ENCODE measurements at places on chromosomes 4 and X.
A peak's percentile ranks its signal among the peaks of the same experiment; 100 is the strongest.

- DNase-seq, result no peak
These were observed 10.1 kb downstream of the GDPD2 start for GRCh38 chrX:70432936-70433847.

DNA sequence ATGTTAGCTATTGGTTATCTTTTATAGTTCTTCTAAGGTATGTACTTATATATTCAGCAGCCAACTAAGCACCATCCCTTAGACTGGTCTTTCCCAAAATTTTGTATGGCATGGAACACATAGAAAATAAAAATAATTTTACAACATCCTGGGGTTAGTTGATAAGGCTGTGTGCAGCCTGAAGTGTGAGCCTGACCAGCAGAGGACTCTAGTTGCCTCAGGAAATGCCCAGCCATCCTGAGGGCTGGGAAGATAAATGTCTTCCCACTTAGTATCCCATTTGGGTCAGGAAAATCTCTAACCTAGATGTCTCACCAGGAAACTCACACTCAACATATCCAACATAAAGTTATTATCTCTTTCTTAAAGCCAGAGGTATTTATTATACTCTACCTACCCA, 251.4 kb upstream of the POF1B start:
- DNase-seq, result no peak

DNA sequence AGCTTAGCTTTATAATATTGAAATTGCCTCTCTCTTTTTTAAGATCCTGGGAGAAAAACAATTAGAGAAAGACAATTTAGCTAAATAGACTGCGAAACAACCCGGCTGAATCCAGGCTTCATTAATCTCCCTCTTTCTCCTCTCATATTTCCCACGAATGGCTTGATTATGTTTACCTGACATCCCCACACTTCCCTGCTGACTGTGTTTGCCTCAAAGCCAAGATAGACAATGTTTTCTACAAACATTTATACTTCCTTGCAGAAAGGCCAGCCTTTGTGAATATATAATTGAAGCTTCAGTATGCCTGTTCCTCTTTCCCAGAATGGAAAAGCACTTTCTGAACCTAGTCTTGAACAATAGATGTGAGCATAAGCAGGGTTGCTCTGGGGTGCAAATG, 566.8 kb downstream of the PDHA2 start:
- no peak for DNase-seq

DNA sequence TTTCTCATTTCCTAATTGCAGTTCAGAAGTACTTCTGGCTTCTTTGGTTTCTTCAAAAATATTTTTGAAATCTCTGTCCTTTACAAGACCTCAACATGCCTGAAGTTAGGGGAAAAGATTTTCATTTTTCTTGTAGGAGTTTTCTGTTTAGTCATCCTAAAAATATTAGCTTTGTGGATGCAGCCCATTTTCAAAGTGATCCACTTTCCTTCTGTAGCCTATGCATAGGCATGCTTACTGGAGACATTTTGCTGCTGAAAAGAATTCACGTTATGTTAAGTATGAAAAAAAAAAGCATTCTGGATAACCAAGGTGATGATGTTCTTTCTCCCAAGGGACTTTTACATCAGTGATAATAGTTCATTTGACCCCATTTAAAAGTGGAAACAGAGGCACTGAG, 245.6 kb downstream of the THOC2 start:
- DNase-seq, result no peak

DNA sequence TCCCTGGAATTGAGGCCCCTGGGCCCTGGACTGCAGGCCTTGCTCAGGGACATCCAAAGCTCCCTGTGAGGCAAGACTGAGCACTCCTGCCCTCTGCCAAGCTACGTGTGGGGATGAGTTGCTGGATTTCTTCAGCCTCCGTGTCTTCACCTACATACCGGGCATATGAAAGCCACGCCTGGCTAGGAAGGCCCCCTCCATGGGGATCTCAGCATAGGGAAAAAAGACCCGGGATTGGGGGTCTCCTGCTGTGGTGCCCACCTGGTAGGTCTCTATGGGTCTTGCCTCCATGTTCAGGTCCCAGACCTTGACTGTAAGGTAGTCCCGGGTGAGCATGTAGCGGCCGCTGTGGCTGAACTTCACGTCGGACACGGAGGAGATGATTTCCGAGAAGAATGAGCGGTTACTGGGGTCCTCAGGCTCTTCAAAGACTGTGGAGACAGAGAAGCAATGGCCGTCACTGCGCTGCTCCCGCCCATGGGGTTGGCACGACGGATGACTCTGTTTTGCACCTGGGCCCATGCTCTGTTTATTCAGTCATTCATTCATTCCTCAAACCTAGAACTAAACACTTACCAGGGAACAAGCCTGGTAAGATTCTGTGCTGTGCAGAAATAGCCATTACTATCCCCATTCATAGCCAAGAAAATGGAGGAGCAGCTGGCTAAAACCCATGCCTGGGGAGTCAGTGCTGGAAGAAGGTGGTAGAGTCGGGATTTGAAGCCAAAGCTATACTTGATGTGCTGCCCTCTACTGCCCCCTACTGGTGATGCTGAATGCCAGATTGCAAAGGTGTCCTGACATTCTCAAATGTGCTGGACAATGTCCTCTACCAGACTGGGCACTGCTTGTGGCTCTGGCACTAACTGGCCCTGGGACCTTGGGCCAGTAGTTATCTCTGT, 63.9 kb downstream of the WFS1 start:
- DNase-seq, result no peak

- no peak for DNase-seq
These were observed 82.4 kb downstream of the MTNR1A start for GRCh38 chr4:186472948-186473347.

DNA sequence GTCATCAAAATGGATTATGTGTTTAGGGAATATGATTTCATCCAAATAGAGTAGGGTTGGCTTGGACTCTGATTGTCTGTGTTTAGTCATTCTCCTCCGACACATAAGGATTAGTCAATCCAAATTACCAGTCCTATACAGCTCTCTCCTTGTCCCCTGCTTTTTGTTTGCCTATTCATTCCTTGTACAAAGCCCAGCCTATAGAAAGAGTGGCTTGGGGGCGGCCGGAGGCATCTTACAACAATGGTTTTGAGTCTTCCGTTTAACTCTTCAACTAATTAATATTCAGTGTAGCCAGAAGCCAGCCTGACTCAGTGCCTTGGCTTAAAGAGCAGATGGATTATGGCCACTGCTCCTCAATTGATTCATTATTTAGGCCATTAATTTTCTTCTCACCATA, 796.6 kb upstream of the POU3F4 start:
- no peak for DNase-seq

DNA sequence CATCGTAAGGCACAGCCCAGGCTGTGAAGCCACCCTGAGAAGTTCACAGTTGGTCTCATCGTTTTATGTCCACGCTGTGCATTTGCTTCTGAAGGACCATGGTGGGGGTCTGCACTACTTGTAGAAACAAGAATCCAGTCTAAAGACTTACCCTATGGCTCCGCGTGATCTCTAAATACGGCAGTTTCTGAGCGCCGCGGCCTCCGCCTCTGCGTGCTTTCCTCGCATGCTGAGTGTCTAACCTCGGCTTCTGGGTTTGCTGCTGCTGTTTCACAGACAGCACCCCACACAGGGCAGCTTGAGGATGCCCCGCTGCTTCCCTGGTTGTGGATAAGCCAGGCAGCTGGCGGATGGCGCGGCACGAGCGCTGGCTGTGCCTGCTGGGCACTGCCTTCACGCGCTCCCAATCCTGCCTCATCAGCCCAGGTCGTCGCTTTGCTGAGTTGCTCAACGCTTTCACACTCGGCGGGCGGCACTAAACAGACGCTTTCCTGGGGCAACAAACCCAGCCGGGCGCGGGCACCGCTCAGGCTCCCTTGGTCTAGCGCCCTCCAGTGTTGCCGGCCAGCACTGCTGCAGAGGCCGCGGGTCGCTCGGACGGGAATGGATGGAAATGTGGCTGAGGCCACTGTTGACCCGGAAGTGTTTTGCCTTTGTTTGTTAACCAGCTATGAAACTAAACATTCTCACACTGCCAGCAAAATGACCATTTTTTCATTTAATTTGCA, 39.2 kb downstream of the FGFRL1 start:
- DNase-seq, result peak; percentile 38

Data from femur (tissue), 1 donor.